KG1 (cell line): ENCODE measurements at places on chromosomes 6 and 20.

DNA sequence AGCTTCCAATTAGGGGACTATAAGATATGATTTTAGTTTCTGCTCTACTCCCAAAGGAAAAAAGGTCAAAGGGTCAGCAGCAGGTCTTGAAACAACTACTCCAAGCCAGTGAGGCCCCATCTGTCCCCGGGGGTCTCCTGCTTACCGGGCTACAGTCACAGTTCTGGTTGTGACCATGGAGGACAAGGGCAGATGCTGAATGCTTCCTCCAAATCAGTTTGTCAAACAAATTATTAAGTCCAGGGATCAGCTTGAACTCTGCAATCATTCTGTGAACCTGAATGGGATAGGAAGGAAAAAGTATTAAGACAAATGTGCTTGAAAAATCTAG lies 60.2 kb downstream of the MYH7B start:
- DNase-seq = no peak

DNA sequence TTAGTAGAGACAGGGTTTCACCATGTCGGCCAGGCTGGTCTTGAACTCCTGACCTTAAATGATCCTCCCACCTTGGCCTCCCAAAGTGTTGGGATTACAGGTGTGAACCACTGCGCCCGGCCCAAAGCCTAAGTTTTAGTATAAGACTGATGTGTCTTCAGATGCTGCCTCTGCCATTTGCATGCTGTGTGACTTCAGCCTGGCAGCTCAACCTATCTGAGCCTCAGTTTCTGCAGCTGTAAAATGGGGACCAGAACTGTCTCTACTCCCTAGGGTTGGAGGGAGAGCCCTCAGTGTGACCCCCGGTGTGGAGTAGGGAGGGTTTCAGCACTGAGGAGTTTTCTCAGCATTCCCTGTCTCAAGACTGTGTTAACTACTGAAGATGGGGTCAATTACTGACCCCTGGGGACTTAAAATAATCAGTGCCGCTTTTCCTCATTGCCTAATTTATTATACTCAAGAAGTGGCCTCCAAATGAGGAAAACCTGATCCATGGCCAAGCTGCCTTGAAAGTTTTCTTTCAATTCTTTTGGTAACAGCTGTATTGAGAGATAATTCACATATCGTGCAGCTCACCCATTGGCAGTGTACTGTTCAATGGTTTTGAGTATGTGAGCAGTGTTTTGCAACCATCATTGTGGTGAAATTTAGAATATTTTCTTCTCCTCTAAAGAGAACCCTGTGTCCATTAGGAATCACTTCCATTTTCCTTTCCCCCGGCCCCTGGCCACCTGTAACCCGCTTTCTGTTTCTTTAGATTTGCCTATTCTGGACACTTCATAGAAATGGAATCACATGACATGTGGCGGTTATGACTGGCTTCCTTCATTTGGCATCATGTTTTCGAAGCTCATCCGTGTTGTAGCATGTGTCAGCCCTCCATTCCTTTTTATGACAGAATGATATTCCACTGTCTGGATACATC lies 64.8 kb downstream of the PHACTR3 start:
- no peak for DNase-seq

DNA sequence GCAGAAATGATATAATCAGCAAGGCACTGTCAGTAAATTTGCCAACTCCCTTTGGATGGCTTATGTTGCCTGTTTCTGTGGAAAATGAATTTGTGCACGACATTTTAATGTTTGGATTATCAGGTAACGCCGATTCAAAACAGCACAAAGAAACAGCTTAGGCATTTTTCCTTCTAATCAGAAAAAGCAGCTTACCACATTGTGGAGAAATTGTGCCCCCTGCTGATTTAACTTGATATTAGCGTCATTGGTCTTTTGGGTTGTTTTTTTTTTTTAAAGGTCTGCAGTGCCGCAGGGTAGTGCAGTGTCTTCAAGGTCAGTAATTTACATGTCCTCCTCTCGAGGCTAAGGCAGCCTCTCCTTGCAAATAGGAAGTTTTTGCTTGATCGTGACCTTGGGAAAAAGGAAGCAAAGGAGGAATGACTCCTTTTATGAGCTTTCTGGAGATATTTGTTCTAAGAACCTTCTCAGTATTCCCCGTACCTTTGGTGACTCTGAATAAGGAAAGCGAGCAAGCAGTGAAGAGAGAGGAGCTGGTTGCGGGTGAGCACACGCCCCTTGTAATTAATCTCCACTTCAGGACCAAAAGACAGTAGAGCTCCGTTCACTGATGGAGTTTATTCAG lies 79.1 kb downstream of the ELOVL4 start:
- DNase-seq = peak; percentile 42

- no peak for DNase-seq
Measured at GRCh38 chr6:115972679-115973078, 88.0 kb downstream of the FRK start.

- DNase-seq = no peak
Measured at GRCh38 chr20:10793766-10794165, 120.0 kb upstream of the JAG1 start.

- no peak for DNase-seq
Measured at GRCh38 chr20:34708621-34709043, 4.5 kb downstream of the TP53INP2 start.

- no peak for DNase-seq
Measured at GRCh38 chr6:157471077-157471686, 90.2 kb downstream of the ZDHHC14 start.

GRCh38 chr20:10985536-10985935 lies 311.7 kb upstream of the JAG1 start:
- DNase-seq = no peak

- no peak for DNase-seq
Measured at GRCh38 chr20:1489764-1490436, 1.3 kb downstream of the SIRPB2 start.

DNA sequence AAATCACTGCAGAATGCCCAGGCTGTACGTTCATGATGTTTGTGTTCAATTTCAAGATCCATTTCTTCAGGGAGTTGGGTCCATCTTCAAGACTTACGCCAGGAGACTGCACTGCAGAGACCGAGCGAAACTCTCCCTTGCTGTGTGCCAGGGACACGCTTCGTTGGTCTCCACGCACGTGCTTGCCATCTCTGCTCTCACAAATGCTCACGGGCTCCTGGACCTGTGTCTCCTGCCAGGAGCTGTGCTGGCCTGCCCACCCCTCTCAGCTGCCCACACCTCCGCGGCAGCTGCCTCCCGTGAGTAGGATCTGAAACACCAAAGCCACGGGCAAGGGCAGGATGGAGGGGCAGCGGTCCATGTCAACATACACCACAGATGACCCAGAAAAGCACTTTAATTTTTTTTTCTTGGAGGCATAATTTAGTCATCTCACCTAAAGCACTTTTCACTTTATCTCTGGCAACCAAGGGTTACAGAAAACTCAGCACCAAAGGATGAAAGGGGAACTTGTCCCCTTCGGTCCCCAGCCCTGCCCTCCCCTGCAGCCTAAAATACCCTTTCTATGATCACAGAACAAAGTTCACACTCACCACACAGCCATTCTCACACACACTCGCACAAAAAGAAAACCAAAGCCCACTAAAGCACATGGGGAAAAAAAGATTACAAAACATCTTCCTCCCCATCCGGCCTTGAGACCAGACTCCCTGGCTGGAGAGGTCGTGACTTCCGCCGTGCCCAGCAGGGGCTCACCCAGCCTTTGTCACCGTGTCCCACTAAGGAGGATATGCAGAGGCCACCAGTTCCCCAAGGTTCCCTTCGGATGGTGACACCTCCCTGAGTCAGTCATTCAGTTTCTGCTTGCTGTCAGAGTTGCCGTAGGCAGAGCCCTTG lies 137.9 kb downstream of the AGPAT4 start:
- no peak for DNase-seq

GRCh38 chr6:43916924-43917877 lies 147.2 kb downstream of the VEGFA start:
- DNase-seq = no peak

- no peak for DNase-seq
Measured at GRCh38 chr20:20643927-20644326, 68.5 kb downstream of the RALGAPA2 start.

DNA sequence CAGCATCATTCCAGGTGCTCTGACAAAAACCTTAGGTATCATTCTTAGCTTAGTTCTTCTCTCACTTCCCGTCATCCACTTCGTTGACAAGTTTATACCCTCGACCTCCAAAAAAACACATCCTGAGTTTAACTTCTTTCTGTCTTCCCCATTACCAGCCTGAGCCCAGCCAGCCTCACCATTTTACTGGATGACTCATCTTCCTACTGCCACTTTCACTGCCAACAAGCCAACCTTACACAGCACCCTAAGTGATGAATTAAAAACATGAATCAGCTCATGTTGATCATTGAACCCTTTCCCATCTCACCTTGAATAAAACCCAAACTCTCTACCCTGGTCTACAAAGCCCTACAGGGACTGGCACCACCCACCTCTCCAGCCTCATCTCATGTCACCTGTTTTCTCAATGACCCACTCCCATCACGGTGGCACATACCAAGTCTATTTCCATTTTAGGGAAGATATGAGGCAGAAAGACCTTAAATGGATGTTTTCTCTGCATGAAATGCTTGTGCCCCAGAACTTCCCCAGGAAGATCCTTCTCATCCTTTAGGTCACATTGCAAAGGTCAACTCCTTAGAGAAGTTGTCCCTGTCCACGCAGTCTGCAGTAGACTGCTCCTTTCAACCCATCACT lies 9.9 kb upstream of the UST start:
- no peak for DNase-seq

DNA sequence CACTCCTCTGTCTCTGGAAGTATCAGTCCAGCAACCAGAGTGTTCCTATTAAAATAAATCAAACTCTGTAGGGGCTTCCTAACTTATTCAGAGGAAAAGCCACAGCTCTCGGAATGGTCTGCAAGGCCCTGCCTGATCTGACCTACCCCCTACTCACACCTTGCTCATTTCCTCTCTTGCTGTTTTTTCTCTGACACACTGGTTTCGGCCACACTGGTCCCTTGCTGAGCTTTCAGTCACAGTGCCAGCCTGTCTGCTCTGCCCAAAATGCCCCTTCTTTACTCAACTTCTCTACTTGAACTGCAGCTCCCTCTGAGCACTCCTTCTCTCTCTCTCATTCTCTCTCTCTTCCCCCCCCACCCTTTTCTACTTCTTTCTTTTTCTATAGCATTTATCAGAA lies 430.2 kb downstream of the UTRN start:
- no peak for DNase-seq

GRCh38 chr6:37820718-37821079 lies 1.2 kb downstream of the ZFAND3 start:
- DNase-seq = no peak

- DNase-seq = no peak
Measured at GRCh38 chr20:24951536-24952083, 2.5 kb downstream of the CST7 start.

DNA sequence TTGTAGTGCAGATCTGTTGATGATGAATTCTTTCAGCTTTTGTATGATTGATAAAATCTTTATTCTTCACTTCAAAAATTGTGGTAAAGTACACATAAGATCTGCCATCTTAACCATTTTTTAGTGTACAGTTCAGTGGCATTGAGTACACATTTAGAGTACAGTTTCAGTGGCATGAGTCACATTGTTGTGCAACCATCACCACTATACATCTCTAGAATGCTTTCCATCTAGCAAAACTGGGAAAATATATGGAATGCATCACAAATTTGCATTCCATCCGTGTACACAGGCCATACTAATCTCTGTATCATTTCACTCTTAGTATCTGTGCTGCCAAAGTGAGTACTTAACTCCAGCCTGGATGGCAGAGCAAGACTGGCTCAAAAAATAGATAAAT lies 28.7 kb downstream of the SIRPD start:
- no peak for DNase-seq

DNA sequence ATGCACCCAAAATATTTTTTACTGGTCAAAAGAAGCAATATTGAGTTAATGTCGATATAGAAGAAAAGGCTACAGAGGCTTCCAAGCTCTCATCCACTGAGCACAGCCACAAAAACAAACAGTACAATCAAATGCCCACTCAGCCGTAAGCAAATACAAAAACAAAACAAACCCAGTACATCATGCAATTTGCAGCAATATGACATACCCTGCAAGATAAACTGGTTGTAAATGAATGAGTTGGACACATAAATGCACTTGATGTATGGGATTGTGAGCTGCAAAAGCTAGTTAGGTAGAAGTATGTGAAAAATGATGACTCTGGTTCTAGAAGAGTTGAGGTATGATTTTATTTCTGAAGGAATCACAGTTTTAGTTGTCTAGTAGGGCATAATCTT lies 83.9 kb downstream of the SESN1 start:
- DNase-seq = no peak

DNA sequence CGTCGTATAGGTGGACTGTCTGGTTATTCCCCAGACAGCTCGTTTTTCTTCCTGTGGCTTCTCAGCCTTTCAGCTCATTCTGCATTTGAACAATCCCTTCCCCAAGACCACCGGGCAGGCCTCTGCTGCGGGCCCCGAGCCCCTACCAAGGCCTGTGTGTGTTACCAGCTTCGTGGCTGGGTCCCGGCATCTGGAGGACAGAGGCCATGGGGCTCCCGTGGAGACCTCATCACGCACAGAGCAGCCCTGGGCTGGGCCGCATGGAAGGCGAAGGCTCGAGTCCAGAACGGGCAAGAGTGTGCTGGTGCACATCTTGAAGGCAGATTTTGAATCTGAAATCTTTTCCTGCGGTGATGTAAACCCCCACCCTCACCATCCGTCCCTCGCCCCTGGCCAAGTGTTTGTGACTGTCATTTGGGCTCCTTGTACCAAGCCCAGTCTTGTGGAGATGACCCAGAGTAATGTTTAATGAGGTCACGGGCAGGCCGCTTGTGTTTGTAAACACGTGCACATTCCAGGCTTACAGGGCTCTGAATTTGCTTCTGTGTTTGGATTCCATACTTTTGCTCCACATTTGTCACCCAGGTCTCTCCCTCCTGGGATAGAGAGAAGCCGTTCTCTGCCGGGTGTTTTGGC lies 119.6 kb downstream of the CDH4 start:
- DNase-seq = no peak

DNA sequence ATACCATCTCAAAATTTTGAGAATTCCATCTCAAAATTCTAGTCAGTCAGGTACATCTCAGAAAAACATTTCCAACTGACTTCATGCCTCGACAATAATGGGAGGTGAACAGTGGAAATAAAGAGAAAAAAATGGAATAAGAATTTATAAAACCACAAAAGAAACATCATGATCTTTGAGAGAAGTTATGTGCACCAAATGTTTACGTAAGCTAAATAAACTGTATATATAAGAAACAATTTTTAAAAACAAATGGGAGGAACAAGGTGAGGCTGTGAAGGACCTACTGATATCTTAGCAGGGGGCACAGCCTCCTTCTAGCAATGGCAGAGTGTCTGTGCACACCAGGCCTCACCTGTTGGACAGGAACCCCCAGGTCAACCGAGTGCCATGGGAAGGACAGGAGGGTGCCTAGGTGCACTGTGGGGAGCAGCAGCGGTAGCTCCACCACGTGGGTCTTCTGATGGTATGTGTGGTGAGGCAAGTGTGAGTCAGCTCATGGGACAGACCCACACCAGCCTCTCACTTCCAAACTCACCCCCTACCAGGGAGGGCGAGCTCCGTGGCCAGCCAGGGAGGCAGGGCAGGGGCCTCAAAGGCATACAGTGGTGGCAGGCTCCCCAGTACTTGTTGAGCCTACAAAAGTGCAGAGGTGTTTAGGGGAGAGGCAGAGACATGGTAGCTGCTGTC lies 23.2 kb downstream of the DIDO1 start:
- DNase-seq = no peak
